ENCODE measurements at places on chromosomes 13 and 19.

DNA sequence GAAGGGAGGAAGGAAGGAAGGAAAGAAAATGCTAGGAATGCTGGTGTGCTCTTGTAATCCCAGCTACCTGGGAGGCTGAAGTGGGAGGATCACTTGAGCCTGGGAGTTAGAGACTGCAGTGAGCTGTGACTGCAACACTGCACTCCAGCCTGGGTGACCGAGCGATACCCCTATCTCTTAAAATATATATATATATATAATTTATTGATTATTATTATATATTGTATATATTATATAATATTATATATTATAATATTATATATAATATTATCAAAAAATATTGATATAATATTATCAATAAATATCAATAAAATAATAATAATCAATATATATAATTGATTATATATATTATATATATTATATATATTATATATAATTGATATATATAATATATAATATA, 8.6 kb upstream of the ADGRL1 start:
- no peak for DNase-seq

DNA sequence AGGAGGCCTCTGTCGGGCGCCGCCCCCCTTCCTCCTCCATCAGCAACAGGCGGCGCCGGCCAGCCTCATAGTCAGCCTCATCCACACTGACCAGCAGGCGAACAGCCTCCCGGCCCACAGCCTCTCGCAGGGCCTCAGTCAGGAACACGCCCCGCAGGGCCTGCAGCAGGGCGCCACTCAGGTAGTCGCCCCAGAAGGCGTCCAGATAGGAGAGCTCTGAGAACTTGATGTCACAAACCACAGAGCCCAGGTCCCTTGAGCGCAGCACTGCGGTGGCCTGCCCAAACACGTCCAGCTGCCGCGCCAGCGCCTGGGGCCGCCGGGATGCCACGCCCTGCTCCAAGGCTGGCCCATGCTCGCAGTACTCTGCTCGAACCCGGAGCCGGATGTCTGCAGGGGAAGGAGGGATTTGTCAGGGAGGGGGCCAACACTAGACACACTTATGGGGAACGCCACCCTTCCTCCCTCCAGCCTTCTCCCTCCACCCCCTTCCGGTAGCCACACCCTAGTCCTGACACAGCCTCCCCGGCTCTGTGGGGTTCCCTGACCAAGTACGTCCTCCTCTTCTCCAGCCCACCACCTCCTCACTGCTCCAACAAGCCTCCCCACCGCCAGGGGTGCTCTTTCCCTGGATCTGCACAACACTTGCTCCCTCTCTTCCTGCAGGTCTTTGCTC, 17.9 kb downstream of the DEDD2 start:
- no peak for DNase-seq

- DNase-seq: no peak
These were observed 647 bp downstream of the RNF225 start for GRCh38 chr19:58395979-58396627.

DNA sequence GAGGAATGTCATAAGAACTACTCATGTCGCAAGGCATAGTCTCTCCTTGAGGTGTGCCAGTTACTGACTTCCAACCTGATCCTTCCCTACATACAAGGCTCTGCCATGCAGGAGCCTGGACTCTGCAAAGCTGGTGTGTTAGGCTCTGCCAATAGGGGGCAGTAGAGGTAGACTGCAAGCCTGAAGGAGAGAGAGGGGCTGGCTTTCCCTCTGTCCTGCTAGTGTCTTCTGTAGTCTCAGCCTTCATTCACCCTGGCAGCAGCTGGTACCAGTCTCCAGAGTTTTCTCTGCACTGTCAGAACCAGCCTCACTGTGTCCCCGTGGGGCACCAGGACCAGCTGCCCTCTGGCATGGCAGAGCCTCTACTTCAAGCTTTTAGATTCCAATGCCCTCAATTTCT, 14.5 kb downstream of the SHISA2 start:
- no peak for DNase-seq

DNA sequence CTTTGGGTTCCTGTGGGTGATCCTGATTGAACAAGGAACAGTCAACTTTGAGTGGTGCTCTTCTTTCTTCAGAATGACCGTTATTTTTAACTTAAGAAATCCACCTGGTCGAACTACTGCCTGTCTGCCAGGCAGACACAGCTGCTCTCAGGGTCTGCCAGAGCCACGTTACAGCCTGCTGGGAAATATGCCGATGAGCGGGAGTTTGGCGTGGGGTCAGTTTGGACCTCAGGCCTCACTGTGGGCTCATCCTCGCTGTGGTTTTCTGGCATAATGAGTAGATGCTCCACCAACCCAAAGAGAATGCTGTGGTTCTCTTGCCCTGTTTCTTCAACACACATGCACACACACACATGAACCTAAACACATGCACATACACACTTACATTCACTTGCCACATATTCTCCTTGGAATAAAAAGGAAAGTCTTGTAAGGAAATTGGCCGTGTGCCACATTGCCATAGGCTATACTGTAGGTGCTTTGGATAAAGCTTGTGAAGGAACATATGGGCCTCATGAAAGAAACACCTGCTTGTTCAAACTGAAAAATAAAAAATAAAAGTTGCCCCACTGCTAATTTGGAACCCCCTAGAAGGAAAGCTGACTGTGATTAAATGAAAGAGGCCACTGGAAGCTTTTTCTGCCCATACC, 598.7 kb upstream of the KLF12 start:
- no peak for DNase-seq

DNA sequence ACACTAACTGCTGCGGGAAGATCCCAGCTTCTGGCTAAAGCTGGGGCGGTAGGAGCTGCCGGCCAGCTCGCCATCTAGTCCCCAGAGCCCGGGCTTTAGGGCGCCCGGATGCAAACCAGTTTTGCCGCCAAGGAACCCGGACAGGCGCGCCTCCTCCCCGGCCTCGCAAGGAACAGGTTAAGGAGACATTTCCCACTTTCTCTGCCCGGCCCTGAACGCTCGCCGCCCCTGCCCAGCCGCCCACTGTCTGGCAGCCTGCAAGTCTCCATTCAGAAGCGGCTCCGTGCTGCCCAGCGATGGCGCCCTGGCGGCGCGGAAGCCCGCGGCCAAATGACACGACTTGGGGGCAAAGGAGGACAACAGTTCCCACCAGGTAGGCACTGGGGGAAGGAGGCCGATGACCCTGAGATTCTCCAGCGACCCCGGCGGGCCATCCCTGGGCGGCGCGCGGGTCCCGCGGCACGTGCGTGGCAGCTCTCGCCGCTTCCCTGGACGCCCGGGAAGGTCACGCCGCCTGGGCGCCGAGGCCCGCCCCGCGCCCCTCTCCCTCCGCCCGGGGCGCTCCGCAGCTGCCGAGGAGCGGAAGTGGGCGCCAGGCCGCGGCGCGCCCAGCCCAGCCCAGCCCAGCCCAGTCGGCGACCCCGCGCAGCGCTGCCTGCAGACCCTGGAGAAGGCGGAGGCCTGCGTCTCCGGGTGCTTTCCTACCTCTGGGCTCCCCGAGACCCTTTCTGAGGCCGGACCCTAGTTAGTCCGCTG, 42.2 kb upstream of the HNRNPA1L2 start:
- DNase-seq: no peak

- no peak for DNase-seq
These were observed 2.2 kb downstream of the ANGPTL4 start for GRCh38 chr19:8366121-8366581.

- peak; percentile 73 for DNase-seq
These were observed 2.1 kb downstream of the PNMA8C start for GRCh38 chr19:46426506-46427162.
